Activated T-helper 1 cell treated with anti-CD3 and anti-CD28 coated beads, Interleukin-2, amount 50 U/mL, for 16 hours (primary cell): ENCODE measurements at places on chromosomes 6 and 20.

GRCh38 chr20:61649105-61649859 is 397.2 kb downstream of the CDH4 start:
- no peak for DNase-seq

DNA sequence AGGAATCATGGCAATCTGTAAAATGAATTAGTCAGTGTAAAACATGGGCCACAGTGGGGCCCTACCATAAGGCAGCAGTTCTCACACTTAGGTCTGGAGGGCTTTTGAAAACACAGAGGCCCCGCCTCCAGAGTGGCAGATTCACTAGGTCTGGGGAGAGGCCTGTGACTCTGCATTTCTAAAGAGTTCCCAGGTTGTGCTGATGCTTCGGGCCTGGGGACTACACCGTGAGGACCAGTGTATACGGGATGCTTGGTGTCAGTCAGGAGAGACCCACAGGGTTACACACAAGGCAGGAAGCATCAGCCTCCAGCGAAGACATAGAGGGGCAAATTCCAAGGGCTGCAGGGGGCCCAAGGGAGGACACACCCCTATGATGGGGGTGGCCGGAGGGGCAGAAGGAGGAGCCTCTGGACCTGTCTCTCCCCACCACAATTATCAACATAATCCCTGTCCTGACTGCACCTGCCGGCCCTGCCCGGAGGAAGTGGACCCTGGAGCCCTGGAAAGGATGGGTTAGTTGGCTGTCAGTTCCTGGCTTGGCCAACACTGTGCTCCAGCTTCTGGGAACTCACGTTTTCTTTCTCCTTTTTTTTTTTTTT is 46.7 kb downstream of the FGD2 start:
- no peak for DNase-seq

DNA sequence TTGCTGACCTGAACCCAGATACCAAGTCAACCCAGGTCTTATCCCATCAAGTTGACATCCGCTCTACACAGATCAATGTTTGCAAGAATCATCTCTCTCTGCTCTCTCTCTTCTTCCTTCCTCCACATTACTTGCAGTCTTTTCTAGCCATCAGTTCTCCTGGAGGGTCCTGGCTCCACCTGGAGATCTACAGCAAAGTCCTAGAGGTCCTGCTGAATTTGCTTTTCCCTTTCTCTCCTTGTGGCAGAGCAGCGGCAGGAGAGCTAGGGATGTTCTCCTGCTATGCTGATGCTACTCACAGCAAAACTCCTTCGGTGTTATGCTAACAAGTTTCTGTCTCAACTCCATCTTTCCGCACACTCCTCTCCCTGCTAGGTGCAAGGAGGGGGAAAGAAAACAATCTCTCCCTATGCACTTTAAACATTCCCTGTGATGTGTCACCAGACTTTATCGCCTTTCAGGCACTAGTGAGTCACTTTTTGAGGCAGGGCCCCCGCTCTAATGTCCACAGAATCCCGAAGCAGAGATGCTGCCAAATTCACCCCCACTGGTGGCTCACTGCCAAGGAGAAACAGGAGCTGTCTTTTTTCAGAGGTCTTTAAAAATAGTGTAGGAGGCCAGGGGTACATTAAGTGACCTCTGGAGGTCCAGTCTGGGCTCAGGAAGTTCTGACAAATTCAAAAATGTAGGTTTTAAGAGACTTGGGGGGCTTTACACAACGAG is 62.6 kb downstream of the FAM50B start:
- no peak for DNase-seq

DNA sequence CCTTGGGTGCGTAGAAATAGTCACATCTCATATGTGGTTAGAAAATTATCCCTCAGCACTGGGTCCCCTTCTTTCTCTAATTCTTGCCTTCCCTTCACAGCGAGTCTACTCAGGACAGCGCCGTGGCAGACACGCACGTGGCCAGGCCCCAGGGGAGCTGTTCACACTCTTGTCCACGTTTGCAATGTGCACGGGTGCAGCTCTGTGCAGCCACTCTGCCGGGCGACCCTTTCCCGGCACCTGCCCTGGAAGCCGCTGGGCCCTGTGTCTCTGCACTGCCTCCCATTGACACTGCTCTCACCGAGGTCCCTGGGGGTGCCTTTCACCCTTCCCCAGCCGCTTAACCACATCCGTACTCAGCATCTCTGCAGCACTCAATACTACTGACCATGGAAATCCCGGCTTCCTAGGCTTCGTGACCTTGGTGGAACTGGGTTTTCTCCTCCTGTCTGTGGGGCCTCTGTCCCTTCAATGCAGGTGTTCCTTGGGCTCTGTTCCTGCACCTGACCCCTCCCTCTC is 104.9 kb downstream of the DACT2 start:
- DNase-seq, result no peak

- no peak for DNase-seq
These were observed 279.7 kb downstream of the CDC5L start for GRCh38 chr6:44667226-44667625.
